Forelimb muscle (tissue), 1 donor: ENCODE measurements at places on chromosomes 7 and 10. TPM values are rescaled to one million over a fixed set of nuclear protein-coding genes. Genes with fewer than 3 reads are reported as not detected.

The ADCK2 gene
- polyA plus RNA-seq: 10.1 TPM

DNA sequence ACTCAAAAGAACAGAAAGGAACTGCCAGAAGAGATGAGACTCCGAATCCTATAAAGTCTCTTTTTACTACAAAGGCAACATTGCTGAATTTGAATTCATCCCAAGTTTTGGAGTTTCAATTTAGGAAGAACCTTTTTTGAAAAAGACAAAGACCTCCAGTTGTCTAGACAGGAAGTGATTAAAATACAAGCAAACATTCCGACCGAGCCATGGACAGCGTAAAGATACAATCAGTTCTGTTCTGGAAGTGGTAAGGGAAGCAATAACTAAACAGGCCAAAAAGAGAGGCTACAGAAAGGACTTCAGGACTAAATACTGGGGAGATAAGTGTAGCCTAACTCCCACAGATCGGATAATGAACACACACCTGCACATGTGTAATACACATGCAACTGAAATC is 101.0 kb downstream of the SMURF1 start:
- no peak for DNase-seq

GRCh38 chr10:97689559-97690020 is 2.5 kb upstream of the AVPI1 start:
- no peak for DNase-seq

DNA sequence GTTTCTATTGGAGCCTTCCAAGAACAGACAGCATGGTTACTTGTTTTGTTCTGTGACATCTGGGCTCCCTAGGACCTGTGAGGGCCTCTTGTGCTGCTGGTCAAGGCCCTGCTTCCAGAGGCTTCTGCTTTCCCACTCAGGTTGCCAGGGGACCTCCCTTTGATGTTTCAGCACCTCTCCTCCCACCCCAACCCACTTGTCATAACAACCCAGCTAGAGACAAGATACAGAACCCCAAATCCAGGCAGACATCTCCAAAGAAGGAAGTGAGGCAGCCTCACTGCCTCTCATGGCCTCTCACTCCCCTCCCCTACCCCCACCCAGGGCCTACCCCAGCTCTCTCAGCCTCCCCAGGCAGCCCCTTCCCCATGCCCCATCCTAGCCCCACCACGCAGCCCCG is 11.3 kb downstream of the NFKB2 start:
- no peak for DNase-seq

The CFAP46 gene
- 0.24 TPM for polyA plus RNA-seq

GRCh38 chr10:48307711-48308018 is 1.2 kb downstream of the MAPK8 start:
- DNase-seq: no peak

DNA sequence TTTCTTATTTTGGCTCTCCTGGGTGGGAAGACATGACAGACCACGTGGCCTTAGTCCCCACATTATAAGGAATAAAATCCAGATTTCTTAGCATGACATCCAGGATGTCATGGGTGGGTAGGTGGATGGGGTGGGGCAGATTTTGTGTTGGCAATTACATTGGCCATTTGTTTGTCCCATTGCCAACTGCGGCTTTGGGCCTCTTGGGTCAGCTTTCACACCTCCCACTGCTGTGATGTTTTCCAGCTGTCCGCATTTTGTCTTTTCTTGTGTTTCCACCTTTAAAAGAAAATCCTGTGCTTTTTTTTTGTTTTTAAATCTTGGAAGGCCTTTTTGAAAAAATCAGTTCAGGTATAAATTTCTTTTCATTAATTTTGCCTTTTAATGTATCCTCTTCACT is 237.0 kb downstream of the SDK1 start:
- DNase-seq: no peak

- no peak for DNase-seq
These were observed 109.9 kb downstream of the JCAD start for GRCh38 chr10:29949411-29950011.

The PCLO gene
- polyA plus RNA-seq: 0.29 TPM

The LRIT1 gene
- polyA plus RNA-seq: not detected

DNA sequence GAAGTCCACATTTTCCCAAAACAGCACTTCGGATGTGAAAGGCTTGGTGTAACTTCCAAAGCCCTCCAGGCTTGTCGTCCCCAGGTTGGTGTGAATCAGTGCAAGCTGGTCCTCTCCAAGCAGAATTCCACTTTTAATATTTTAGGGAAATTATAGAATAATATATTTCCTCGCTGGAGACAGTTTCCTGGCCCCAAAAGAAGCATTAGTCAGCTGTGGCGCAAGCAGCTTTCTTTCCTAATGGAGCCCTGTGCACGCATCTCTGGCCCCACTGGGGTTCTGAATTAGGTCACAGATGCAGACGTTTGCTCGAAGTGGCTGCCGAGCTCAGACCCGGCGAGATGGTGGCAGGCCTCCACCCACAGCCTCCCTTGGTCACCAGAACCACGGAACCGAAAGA is 33.3 kb upstream of the MNX1 start:
- DNase-seq: peak; percentile 40

The AGR2 gene
- polyA plus RNA-seq: 14.2 TPM
